SW480 (cell line): ENCODE measurements at places on chromosomes 3 and 15.

- DNase-seq: no peak
Measured at GRCh38 chr3:119582178-119582577, 2.9 kb downstream of the ADPRH start.

DNA sequence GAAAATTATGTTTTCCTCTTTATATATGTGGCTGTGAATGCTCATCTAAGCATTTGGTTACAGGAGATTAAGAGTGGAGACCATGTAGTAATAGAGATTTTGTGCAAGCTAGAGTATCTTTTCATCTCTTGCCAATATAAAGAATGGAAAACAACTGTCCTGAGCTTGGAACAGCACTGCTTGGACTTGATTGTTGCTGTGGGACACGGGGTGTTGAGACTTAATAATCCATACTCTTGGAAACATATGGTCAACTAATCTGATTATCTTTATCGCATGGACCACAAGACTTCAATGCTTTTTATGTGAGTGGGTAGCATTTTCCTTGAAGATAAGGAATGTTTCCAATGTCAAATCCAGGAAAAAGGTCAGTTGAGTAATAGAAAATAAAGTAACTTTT lies 806.3 kb downstream of the DIPK2A start:
- DNase-seq: no peak

DNA sequence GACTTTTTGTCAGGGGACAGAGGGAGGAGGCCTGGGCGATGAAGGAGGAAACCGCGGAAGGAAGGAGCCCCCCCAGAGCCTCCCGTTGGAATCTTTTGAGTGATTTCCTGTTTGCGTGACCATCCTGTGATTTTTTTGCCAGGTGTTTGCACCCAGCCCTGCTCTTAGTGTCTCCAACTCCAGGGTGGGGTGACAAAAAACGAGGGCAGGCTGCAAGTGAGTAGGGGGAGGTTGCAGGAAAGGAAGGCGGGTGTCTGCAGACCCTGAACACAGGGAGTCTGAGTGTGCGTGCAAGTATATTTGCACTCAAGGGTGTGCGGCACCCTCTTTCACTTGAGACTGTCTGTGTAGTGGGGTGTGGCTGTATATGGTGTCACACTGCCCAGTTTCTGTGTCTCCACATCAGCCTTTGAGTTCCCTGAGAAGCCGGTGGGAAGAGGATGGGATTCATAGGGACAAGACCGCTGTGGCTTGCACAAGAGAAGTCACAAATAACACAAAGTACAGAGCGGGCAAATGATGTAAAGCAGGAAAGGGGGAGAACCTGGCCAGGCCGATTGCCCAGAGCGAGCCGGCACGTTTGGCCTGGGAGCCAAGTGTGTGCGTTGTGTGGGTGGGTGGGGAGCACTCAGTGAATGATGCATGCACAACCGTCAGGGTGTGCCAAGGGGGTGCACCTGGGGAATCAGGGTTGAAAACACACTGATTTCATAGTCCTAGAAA lies 6.6 kb downstream of the ISLR2 start:
- DNase-seq: no peak

DNA sequence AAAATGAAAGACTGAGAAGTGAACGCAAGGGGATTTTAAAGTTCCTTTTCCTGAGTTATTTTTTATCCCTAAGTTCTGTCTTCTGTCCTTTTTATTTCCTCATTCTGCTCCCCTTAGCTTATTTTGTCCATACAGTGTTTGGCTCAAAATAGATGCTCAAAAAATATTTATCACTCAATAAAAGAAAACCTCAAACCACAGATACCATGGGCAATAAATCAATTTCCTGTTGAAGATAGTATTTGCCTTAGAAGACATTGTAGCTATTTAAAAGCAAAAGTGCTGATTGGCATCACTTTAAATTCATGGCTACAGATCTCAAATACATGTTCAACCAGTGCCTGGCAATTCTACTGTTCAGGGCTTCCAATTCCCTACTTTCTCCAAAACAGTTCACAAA lies 316.5 kb upstream of the ADAMTS9 start:
- DNase-seq: no peak

GRCh38 chr3:49880581-49881315 lies 11.0 kb upstream of the CAMKV start:
- DNase-seq: no peak

DNA sequence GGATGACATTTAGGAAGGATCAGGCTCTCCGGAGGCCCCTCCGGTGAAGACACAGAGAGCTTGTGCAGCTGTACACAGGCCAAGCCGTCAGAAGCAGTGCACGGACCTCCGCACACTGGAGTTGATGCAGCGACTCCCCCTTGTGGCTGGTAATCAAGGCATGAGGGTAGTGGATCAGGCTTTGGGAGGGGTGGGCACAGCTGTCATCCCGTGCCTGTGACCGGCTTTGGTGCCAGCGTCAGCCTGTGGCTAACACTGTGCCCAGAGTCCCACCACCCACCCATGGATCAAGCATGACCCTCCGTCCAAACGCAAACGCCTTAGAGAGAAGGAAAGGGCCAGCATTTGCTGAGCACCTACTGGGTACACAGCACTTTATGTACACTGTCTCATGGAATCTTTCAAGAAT lies 8.2 kb upstream of the GRIP2 start:
- DNase-seq: peak; percentile 50

- peak; percentile 40 for DNase-seq
Measured at GRCh38 chr15:80800067-80800466, 20.9 kb downstream of the CEMIP start.

DNA sequence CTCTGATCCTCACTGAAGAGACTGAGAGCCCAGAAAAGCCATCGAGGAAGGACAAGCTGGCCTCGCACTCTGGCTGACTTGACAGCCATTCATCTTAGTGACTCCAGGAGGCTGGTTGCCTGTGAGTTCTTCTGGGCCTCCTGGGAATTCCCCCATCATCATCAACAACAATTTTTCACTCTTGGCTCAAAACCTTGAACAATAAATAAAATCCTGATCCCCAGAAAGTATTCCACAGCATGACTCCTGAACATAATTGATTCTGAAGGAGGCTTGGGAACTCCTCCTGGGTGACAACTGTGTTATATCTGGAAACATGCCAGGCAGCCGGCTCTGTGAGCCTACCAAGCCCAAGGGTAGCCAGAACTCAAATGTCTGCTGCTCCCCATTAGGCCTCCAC lies 188.6 kb downstream of the SHQ1 start:
- no peak for DNase-seq

DNA sequence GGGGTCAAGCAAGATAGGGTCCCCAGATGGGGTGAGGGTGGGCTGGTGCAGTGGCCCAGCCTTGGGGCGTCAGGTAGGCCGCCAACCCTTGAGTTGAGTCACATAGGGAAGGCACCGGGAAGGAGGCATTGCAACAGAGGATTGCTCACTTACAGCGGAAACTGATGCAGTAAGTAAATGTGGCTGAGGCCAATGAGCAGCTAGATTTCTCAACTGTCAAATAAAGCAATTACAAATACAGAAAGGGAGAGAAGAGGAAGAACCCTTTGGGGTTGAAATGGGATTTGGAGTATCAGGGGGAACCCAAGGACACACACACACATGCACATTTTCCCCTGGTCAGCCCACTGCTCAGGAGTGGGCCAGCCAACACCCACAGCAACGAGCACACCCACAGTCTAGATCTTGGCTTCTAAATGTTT lies 44.0 kb downstream of the CHSY1 start:
- DNase-seq: no peak
